ENCODE measurements at places on chromosomes 7 and 10.

DNA sequence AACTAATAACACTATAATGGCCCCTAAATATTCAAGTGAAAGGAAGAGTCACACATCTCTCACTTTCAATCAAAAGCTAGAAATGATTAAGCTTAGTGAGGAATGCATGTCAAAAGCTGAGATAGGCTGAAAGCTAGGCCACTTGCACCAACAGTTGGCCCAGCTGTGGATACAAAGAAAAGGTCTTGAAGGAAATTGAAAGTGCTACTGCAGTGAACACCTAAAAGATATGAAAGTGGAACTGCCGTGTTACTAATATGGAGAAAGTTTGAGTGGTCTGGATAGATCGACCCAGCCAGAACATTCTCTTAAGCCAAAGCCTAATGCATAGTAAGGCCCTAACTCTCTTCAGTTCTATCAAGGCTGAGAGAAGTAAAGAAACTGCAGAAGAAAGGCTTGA is 12.1 kb upstream of the SNX13 start:
- no peak for DNase-seq

- DNase-seq: no peak
Observed at GRCh38 chr7:51069411-51070083, 247.1 kb downstream of the COBL start.

GRCh38 chr10:34581801-34582532 is 233.1 kb downstream of the PARD3 start:
- DNase-seq: no peak

- DNase-seq: no peak
Observed at GRCh38 chr10:47246406-47247147, 53.4 kb upstream of the GDF10 start.

- DNase-seq: no peak
Observed at GRCh38 chr10:93485690-93486089, 3.6 kb upstream of the MYOF start.

DNA sequence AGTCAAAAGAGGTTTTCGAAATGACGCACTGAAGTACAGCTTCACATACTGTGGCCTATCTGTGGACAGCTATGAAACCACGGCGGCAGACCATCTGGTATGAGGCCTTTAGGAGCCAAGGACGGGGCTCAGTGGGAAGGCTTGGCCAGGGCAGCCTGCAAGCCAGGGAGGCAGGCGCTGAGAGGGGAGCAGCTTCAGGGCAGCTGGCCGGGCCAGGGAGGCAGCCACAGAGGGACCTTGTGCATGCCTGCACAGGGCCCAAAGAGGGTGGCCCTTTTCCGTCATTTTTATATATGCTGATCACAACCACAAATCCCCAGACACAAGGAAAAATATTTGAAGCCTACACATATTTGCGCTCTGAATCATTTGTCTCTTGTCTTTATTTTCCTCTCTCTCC is 13.5 kb downstream of the CALD1 start:
- DNase-seq: no peak

- no peak for DNase-seq
Observed at GRCh38 chr7:66279912-66280311, 74.8 kb downstream of the TPST1 start.

GRCh38 chr7:141208539-141208938 is 134.7 kb downstream of the TMEM178B start:
- DNase-seq: no peak

- DNase-seq: peak; percentile 7
Observed at GRCh38 chr10:73814896-73815718, 3.7 kb upstream of the NDST2 start.

- no peak for DNase-seq
Observed at GRCh38 chr7:121714559-121715303, 158.2 kb upstream of the PTPRZ1 start.

- DNase-seq: no peak
Observed at GRCh38 chr10:72107325-72108003, 19.1 kb upstream of the SPOCK2 start.

- no peak for DNase-seq
Observed at GRCh38 chr7:31763548-31763947, 76.5 kb downstream of the PPP1R17 start.

DNA sequence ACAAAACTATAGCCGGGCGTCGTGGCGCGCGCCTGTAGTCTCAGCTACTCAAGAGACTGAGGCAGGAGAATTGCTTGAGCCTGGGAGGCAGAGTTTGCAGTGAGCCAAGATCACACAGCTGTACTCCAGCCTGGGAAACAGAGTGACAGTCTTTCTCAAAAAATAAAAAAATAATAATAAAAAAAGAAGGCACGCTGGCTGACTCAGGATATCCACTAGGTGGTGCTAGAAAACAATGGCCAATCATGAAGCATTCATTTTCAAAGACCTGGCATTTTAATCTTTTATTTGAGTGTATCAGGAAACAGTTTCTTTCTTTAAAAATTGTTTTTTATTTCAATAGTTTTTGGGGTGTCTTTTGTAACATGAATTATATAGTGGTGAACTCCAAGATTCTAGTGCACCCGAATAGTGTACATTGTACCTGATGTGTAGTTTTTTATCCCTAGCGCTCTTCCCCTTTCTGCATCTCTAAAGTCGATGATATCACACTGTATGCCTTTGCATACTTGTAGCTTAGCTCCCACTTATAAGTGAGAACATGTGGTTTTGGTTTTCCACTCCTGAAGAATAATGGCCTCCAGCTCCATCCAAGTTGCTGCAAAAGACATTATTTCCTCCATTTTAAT is 88.6 kb downstream of the LYZL1 start:
- DNase-seq: no peak

GRCh38 chr7:12137283-12137682 is 73.8 kb upstream of the TMEM106B start:
- DNase-seq: no peak

GRCh38 chr7:129989466-129989865 is 36.7 kb upstream of the UBE2H start:
- DNase-seq: no peak

GRCh38 chr10:21090609-21091082 is 193.5 kb upstream of the NEBL start:
- DNase-seq: no peak

GRCh38 chr10:58326967-58327381 is 7.8 kb upstream of the UBE2D1 start:
- DNase-seq: no peak

GRCh38 chr10:60400366-60400765 is 10.7 kb upstream of the ANK3 start:
- no peak for DNase-seq

DNA sequence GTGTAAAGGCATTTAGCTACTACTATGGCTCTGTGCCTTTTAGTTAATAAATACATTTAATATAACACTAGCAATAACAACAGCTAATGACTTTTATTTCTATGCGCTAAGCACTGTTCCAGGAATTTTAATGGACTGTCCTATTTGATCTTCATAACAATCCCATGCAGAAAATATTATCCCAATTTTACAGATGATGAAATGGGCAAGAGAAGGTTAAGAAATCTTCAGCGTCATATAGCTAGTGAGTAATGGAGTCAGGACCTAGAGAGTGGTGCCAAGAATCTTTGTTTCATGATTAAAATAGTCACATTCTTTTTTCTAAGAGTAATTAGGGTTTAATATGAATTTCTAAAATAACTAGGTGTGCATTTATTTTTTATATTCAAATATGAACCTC is 32.4 kb downstream of the ACTA2 start:
- DNase-seq: no peak

DNA sequence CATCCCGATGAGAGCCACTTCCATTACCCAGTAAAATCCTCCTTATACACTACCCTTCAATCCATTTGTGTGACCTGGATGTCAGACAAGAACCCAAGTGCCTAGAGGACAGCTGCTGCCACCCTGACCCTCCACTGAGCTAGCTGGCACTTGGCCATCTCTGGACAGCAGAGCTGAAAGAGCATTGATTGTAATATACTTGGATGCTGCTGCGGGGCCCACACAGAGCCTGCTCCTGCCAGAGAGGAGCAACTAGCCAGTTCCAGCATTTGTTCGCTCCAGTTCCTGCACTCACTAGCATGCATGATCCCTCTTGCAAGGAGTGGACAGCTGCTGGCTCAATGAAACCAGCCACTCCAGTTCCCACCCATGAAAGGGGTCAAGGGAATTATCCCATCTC is 8.4 kb upstream of the TMEM254 start:
- DNase-seq: no peak

DNA sequence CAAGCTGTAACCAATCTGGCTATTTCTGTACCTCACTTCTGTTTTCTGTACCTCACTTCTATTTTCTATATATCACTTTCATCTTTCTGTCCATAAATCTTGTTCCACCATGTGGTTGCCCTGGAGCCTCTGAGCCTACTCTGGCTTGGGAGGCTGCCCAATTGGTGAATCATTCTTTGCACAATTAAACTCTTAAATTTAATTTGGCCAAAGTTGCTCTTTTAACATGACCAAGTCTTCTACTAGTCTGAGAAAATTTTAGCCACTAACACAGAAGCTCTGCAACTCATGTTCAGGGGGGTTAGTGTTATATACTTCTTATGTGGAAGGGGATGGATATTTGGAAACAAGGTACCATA is 503.5 kb downstream of the KIF20B start:
- DNase-seq: no peak

DNA sequence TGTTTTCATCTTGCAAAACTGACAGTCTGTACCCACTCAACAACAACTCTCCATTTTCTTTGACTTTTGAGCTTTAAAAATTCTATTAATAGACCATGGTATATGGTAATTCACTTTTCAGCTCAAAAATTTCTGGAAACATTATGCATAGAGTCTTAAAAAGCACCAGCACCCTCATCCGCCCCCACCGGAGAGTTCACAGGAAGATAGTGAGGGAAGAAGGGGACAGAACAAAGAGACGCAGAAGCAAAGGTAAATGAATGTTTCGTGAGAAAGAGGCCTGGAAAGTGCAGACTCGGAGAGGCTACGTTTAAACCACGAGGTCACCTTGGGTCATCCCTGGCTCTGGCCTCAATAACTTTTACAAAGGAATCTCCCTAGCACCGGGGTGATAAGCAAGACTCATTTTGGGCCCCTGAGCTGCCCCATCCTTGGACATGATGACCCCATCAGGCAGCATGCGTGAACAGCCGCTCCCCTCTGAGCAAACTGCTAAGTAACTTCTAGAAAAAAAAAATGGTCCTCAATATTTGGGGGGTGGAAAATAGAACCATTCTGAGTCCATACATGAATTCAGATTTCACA is 96.3 kb downstream of the CPXM2 start:
- DNase-seq: no peak

DNA sequence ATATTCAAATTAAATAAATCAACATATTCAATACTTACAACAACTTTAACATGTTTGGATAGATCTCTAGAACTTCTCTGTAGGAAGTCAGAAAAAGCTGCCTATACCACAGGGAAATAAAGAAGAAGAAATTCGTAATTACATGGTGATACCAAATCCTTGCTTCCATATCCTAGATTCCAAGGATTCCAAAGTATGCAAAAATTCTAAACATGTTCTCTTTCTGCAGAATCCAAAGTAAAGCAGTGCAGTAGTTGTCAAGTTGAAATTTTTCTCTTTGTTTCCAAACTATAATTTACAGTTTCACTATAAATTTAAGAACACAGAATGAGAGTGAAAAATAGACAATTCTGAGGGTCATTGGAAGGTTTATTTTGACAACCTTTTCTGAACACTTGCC is 233.7 kb upstream of the PTN start:
- DNase-seq: no peak

- no peak for DNase-seq
Observed at GRCh38 chr7:144676492-144676891, 159.4 kb downstream of the TPK1 start.

DNA sequence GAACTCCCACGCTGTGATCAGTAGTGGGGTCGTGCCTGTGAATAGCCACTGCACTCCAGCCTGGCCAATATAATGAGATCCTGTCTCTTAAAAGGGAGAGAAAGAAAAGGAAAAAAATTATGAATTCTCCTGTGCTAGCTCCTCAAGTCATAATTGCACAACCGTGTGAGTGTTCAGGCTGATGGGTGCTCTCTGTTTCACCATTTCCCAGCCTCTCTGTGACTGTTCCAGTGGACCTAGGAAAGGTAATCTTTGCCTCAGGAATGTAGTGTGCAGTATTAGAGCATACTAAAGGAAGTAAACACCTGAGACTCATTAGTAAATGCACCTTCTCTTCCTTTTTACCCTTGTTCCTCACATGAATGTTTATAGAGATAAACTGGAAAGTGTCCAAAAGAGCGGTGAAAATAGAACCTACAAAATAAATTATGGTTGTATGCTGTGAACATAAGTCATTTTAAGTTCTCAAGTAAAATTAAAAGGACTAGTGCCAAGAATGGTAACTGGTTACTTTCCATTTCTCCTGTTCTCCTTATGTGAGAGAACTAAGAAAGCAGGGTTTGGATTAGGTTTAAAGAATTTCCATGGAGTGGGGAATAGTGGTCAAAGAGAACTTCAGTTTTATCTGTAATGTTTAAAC is 42.7 kb downstream of the INPP5F start:
- no peak for DNase-seq

DNA sequence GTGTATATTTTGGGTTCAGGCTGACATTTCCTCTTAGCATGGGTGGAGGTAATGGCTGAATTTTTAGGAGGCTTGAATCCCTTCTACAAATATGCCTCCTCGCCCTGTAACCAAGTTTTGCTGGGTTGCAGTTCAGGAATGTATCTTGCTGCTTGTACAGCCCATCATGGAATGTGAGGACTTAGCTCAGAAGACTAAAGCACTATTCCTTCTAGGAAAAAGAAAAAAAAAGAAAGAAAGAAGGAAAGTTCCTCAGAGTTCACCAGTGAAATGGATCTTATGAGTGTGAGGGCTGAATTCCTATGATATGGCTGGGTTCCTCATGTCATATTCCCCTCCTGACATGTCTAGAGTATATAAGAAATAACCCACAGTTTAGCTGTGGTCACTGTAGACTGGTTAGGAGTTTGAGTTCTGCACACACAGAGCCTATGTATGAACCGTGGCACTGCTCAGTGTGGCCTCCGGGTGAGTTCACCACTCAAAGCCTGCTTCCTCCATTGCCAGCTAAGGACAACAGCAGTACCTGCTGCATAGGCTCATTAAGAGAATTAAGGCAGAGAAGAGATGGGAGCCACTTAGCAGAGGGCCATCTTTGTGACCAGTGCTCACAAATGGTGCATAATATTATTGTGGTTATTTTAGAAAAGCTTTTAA is 114.0 kb downstream of the TACC2 start:
- DNase-seq: no peak

DNA sequence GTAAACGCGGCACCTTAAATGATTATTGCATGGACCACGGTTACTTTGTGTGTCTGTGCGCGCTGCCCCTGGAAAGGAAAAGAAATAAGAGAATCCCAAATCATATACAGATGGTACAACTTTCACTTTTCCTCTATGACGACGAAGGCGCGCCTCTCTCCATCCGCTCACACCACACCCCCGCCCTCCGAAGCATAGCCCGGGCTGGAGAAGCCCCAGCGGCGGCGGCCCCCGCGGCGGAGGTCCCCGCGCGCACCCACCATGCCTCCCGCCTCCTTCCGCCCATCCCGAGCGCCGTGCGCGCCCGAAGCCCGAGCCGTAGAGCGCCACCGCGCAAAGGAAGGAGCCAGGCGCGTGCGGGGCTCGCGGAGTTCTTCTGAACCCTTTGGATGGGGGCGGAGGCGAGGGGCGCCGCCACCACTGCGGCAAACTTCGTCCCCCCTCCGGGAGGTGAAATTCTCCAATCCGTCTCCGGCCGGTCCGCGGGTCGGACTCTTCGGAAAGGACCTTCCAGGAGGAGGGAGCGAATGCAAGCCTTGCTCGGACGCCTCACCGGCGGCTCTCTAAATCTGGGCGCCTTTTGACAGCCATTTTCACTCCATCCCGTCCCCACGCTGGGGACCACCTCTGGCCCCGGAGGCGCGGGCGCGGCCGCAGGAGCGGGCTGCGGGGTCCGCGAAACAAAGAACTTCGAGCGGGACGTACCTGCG is 588 bp downstream of the GLI3 start:
- DNase-seq: no peak

GRCh38 chr10:15540727-15541126 is 169.6 kb upstream of the FAM171A1 start:
- DNase-seq: no peak
